ENCODE measurements at places on chromosomes 16 and 17. TPM values are rescaled to one million over a fixed set of nuclear protein-coding genes. Genes with fewer than 3 reads are reported as not detected.

DNA sequence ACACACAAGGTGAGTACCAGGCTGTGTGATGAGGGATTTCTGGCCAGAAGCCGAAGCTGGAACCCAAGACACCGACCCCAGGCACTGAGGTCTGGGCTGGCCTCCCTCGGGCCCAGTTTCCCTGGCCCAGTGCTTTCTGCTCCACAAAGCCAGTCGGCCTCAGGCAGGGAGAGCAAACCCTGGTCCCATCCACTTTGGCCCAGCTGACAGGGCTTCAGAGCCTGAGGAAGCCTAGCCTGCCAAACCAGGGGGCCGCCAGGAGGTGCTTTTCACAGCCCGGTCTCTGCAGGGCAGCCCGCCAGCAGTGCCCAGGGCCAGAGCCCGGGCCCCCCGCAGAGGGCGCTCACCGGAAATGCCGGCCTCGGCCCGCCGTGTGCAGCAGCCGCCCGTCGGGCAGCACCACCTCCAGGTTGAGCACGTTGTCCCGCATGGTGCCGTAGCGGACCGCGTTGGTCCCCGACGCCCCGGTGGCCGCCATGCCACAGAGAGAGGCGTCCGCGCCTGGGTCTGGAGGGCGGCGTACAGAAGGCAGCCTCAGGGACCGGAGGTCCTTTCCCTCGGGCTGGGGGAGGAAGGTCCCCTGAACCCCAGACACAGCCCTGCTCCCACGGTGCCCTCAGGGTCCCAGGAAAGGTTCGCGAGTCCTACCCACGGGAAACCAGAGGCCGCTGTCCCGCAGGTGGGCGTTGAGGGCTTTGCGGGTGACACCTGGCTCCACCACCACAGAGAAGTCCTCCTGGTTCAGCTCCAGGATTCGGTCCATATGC is 2.2 kb downstream of the LDHD start:
- DNase-seq = no peak

- DNase-seq = no peak
Observed at GRCh38 chr17:77111934-77112296, 28.9 kb upstream of the SEC14L1 start.

DNA sequence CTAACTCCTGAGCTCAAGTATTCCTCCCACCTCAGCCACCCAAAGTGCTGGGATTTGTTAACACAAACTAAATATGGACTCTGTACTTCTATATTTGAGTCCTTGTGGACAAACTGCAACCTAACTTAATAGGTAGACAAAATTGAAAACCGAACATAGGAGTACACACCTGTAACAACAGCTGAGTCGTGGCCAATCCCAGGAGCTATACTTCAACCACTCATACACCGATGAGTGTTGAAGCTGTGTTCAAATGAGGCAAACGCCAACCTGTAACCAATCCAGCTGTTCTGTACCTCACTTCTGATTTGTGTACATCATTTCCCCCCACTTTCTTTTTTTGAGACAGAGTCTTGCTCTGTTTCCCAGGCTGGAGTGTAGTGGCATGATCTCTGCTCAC is 471.5 kb upstream of the C16orf82 start:
- DNase-seq = no peak

GRCh38 chr16:48367441-48368049 is 17.7 kb downstream of the SIAH1 start:
- DNase-seq = no peak

GRCh38 chr16:28499854-28500253 is 5.4 kb downstream of the APOBR start:
- DNase-seq = no peak

DNA sequence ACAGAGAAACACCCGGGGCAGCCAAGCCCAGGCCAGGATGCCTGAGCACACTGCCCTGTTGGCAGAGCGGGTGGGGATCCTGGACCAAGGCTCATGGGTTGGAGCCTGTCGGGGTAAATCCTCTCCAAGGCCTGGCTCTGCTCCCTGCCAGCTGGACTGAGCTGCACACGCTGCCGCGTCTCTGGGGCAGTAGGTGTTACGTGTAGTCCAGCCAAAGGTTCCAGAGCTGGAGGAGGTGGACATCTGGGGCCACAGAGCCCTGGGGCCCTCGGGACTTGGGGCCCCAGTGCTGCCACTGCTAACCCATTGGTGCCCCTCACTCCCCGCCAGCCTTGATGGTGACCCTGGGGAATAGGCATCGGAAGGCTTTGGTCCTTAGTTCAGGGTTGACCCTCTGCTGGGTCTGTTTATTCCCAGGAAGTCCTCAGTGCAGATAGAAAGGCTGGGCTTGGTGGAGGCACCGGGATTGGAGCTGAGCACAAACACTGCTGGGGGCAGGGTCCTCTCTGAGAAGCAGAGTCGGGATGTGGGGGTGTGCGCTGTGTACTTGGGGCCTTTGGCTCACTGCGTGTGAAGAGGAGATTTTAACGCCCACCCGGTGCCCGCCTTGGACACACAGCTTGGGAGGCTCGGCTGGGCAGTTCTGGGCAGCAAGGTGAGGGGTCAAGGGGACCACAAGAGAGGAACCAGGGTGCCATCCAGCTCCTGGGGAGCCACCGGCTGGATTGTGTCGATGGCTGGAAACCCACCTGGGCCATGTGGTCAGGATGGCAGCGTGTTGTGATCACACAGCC is 16.3 kb upstream of the CBX4 start:
- DNase-seq = no peak

DNA sequence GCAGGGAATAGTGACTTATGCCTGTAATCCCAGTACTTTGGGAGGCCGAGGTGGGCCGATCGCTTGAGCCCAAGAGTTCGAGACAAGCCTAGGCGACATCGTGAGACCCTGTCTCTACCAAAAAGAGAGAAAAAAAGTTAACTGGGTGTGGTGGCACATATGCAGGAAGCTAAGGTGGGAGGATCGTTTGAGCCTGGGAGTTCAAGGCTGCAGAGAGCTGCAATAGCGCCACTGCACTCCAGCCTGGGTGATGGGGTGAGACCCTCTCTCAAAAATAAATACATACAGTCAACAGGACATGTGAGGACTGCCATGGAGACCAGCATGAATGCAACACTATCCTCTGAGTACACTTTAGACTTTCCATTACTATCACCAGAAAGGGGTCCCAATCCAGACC is 15.4 kb upstream of the ST6GALNAC2 start:
- DNase-seq = no peak

DNA sequence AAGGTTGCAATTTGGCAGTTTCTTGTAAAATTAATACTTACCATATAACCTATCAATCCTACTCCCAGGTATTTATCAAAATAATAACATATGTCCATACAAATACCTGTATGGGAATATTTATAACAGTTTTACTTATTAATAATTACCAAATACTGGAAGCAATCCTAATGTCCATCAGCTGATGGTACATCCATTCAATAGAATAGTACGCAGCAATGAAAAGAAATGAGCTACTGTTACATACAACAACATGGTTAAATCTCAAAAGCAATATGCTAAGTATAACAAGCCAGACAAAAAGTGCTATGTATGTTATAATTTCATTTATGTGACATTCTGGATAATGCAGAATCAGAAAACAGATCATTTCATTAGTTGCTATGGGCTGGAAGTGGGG is 1.2 kb downstream of the HYDIN start:
- DNase-seq = no peak

The LRRC37A gene
- 4.5 TPM for total RNA-seq

DNA sequence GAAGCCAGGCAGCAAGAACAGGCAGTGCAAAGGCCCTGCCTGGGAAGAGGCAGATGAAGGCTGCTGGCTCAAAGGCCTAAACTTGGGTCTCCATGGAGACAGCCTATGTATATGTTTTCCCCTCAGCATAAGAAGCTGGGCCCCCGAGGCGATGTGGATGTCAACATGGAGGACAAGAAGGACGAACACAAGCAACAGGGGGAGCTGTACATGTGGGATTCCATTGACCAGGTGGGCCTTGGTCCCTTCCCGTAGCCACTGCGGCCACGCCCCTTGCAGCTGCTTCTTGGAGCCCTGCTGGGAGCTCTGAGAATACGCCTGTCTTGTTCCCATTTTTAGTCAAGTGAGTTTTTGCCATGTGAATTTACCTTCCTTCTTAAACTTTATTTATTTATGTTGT is 106.0 kb downstream of the SDR42E1 start:
- DNase-seq = no peak

DNA sequence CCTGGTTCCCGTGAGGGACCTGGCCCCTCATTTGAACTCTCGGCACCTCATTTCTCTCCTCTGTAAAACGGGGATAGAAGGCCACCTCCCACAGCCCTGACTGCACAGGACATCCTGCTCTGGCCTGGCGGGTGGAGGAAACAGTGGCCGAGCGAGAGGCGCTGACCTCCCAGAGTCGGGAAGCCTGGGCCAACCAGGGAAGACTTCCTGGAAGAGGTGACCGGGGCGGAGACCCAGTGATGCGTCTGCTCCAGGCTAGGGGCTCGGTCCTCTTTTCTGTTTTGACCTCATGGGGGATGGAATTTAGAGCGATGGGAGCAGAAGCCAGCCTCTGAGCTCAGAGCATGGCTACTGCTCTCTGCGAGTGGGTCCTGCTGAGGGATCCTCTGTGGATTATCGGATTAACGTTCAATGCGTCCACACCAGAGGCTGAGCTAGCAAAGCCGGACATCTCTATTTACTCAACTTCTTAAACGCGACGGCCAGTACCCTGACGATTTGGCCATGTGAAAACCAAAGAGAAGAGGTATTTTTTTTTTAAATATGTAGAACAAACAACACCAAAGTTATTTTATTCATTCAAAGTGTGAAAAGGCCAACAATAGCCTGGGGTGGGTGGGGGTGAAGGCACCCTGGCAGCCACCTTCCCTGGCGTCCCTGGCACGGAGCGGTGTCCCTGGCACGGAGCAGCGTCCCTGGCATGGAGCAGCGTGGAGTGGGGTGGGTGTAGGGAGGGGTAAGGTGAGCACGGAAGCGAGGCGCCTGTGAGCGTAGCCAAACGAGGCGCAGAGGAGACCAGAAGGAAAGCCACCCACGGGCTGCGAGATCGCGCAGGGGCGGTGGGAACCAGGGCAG is 9.2 kb upstream of the MSLN start:
- DNase-seq = no peak

- no peak for DNase-seq
Observed at GRCh38 chr17:6868582-6868981, 37.1 kb upstream of the TEKT1 start.

DNA sequence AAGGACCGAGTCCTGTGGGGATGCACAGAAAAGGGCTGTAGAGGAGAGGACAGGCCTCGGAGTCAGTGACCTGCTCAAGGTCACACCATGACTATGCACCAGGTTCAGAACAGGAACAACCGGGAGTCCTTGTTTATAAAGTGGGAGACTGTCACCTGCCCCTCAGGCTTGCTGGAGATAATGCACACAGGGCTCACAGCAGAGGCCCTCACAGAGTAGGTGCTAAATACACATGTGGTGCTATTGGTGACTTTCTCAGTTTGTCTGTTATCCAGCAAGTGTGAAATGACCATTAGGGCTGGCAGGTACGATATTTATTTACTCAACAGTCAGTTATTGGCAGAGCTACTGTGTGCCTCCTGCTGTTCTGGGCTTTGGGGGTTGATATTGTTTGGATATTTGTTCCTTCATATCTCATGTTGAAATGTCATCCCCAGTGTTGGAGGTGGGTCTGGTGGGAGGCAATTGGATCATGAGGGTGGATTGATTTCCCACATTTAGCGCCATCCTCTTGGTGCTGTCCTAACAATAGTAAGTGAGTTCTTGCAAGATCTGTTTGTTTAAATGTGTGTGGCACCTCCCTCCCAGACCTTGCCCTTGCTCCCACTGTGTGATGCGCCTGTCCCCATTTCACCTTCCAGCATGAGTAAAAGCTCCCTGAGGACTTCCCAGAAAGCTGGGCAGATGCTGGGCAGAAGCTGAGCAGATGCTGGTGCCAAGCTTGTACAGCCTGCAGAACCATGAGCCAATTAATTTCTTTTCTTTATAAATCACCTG is 162.1 kb upstream of the MPHOSPH6 start:
- no peak for DNase-seq

The NPIPA8 gene
- total RNA-seq = 0.32 TPM

The ASB16 gene
- total RNA-seq = not detected

- no peak for DNase-seq
Observed at GRCh38 chr17:80080081-80080480, 21.3 kb upstream of the GAA start.

GRCh38 chr17:16286947-16287562 is 66.2 kb downstream of the CENPV start:
- peak; percentile 36 for DNase-seq

The IRX6 gene
- total RNA-seq = not detected

DNA sequence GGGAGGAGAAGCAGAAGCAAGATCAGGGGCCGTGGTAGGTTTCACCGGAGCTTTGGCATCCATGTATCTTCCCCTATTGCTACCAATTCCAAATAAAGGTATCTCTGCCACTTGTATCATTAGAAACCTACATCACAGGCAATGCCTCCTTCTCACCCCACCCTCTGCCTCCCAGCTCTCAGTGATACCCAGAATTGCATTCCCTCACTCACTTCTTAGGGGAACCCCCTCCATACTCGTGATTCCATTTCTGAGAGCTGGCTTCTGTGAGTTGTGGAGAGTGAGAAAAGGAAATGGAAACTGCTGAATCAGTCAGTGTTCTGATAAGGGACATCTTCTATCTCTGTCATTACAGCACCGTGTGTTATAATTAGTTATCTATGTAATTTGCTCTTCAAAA is 2.3 kb upstream of the CCL3 start:
- DNase-seq = no peak

- peak; percentile 55 for DNase-seq
Observed at GRCh38 chr17:81866440-81867169, 4.5 kb downstream of the ARHGDIA start.

GRCh38 chr16:88928405-88929090 is 48.5 kb downstream of the CBFA2T3 start:
- no peak for DNase-seq

The MT1F gene
- not detected for total RNA-seq

GRCh38 chr16:50446861-50447260 is 78.1 kb upstream of the BRD7 start:
- DNase-seq = no peak

DNA sequence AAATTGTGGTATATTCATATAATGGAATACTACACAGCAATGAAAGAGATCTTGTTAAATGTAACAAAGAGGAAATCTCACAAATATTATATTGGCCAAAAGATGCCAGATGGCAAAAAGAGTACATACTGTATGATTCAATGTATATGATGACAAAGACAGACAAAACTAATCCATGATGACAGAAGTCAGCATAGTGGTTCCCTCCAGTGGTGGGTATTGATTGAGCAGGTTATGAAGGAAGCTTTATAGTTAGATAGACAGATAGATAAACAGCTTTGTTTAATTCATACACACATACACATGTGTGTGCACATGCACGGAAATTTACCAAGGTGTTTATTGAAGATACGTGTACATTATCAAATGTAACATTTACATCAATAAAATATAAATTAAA is 74.4 kb upstream of the SMIM36 start:
- no peak for DNase-seq
